ENCODE measurements at places on chromosomes 5 and 9.
A peak's percentile ranks its signal among the peaks of the same experiment; 100 is the strongest.

DNA sequence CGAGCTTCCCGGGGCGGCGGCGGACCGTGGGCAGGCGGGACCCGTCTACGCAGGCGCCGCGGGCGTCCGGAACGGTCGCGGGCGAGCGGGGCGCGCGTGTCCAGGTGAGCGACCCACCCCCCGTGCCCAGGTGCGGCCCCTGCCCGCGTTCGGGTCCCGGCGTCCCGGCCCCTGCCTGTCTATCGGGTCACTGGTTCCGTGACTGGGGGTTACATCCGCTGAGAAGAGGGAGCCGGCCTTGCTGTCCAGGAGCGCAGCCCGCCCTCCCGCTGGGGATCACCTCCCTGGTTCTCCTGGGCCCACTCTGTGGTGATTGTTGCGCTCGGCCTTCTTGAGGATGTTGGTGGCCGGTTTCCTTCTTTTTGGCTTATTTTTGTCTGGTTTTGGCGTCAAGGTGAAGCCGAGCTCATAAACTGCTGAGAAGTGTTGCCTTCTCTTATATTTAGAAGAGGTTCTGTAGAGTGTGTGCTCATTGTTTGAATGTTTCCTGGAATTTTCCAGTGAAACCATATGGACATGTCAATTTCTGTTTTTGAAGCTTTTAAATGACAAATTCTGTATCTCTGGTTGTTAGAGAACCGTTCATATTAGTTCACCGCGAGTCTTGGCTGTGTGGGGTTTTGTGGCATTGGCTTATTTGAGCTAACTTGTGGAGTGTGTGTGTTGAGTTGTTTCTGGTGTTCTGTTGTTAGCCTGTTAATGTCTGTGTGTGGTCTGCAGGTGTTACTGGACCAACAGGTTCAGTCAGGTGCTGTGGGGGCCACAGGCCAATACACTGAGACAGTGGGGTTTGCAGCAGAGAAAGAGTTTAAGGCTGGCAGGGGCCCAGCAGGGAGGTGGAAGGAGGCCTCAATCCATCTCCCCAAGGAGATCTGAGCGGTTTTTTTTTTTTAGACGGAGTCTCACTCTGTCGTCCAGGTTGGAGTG, 621 bp downstream of the CEP72 start:
- peak; percentile 56 for DNase-seq

DNA sequence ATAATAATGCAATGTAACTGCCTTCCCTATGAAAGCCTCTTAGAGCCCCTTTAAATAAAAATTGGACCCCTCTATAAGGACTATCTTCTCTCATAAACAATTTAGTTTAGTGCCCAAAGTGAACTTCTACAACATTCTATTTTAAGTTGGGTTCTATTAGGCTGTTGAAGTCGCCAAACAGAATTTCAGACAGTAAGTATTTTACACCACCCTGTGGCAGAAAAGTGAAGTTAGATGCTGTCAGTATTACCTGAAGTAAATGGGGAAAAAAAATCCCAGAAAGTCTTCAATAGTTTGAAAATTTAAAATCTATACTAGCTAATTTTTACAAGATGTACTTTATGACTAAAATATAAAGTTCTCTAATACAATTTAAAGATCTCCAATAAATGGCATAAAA, 29.5 kb downstream of the CAAP1 start:
- DNase-seq: no peak

DNA sequence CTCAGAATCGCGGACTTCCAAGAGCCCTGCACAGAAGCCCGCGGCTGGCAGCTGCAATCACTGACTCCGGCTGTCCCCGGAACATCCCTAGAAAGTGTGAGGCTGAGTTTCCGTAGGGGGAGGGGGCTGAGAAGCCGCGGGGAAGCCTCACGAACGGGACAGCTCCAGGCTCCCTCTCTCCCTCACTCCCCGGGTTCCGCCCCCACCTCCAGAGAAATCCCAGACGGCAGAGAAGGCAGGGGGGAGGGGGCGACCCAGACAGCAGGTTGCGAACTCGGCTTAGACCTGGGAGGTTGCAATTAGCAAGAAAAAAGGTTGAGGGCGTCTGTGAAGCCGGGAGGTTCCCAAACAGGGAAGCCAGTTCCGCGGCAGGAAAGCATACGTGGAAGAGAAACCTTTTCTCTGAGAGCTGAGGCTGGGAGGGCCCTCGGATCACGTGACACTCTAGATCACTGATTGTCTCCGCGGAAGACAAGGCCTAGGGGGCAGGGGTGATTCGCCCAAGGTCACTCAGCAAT, 73.8 kb upstream of the CPLX2 start:
- DNase-seq: no peak

- no peak for DNase-seq
Measured at GRCh38 chr5:127824126-127824525, 120.9 kb downstream of the CCDC192 start.

DNA sequence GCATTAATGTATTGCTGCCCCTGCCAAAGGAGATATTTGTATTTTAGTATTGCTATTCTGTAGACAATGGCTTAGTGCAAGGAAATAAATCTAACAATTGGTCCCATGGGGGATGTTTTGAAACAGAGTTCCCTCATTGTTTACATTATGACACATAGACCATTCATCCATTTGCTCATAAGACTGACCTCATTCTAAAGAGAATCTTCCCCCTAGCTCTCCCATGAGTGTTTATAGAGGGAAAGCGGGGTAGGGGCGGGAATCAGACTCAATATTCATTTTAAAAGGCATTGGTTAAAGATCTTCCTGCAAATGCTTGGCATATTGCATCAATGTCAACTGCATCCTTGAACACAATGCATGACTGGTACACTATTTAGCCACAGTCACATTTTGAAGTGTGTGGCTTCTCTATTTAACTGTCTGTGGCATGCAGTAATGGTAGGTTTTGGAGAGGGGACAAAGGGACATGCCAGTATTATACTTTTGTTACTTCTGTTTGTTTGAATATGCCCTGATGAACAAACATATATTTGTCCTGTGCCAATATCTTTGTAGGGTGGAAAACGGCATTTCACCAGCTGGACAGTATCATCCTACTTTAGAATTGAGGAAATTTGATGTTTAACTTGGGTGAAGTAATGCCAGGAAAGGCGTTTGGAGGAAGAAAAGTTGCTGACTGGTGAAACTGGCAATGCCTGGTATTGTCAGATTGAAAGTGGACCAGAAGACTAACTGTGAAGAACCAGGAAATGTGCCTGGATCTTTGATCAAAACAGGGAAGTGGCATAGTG, 84.1 kb upstream of the MEGF10 start:
- no peak for DNase-seq

- no peak for DNase-seq
Measured at GRCh38 chr5:60229691-60230185, 336.2 kb upstream of the PDE4D start.

DNA sequence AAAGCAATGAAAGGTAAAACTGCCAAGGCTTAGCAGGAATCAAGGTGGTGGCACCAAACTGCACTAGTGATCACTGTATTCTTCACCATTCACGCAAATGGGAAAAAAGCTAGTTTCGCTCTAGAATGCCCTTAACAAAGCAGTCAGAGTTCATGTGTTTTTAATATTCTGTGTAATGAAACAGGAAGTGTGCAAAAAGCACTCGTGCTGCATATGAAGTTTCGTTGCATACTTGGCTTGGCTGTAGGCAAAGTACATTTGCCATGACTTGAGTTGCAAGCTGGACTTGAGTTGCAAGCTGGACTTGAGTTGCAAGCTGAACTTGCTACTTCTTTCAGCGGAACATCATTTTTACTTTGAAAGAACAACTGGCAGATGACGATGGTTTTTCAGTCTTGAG, 55.4 kb downstream of the FOXI1 start:
- no peak for DNase-seq

GRCh38 chr9:112556497-112557442, 70.1 kb downstream of the KIAA1958 start:
- no peak for DNase-seq

DNA sequence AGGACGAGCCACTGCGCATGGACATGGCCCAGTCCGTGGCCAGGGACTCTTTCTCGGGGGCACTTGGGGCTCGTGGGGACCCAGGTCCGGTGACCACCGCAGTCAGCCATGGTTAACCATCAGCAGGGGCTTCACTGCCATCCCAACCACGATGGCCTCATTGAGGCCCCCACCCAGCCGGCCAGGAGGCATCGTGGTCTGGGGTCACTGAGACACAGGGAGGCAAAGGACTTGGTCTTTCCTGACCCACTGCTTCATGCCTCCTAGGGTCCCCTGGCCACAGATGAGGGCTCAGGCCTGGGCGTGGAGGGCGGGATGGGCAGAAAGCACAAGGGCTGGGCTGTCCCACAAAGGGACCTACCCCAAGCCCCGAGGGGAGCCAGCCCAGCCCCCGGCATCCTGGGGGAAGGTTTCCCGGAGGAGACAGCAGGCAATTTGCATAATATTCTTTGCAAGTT, 6.6 kb downstream of the NACC2 start:
- DNase-seq: no peak

DNA sequence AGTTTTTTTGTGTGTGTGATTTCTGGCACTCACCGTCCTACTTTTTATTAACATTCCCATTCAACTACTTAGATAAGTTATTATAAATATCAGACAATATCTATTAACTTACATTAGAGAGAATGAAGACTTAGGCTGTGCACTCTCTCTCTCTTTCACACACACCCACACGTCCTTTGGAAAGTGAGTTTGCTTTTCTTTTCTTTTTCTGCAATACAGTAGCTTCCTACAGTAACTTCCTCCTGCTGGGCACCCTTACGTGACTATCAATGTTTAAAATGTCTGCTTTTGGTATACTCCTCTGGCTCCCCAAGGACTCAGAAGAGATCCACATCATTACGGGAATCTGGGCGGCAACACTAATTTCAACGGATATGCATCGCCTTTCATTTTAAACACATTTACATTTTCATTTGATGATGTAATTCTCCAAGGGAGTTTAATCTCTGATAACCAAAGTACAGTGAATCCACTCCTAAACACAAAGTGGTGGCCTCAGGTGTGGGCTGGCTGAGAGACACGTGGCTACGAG, 179.5 kb downstream of the MAPKAP1 start:
- peak; percentile 31 for DNase-seq

DNA sequence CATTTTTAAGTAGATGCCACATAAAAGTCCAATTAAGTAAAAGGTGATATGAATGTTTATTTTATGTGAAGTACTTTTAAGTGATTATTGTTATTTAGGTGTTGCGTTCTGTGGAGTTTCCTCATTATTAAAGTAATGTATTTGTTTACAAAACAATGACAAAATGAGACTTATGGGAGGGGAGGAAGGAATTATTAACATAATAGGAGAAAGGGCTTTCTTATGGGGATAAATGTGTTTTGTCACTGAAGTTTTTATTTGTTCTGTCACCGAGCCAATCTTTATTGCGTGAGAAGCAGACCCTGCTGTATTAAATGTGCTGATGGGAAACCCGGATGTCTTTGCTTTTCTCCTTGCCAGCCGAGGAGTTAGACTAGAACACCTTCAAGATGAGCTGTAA, 44.5 kb downstream of the TRIO start:
- no peak for DNase-seq

DNA sequence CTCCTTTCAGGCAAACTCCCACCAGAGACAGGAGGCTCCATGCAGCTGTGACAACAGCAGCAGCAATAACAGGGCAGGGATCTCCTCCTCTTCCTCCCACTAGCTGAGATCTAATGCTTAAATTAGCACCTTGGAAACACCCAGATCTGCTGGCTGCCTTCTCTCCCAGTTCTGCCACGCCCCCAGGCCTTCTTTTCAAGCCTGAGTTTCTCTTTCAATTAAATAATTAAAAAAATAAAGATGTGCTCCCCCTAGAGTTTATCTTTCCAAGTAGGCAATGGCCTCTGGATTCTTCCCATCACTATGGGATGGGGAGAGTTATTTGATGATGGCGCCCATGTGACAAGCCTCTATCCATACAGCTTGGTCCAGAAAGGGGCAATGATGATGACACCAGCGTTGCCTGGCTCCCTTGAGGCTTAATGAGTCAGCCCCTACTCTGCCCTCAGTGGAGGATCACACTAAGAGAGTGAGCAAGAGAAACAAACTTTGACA, 3.8 kb downstream of the FAM219A start:
- no peak for DNase-seq

DNA sequence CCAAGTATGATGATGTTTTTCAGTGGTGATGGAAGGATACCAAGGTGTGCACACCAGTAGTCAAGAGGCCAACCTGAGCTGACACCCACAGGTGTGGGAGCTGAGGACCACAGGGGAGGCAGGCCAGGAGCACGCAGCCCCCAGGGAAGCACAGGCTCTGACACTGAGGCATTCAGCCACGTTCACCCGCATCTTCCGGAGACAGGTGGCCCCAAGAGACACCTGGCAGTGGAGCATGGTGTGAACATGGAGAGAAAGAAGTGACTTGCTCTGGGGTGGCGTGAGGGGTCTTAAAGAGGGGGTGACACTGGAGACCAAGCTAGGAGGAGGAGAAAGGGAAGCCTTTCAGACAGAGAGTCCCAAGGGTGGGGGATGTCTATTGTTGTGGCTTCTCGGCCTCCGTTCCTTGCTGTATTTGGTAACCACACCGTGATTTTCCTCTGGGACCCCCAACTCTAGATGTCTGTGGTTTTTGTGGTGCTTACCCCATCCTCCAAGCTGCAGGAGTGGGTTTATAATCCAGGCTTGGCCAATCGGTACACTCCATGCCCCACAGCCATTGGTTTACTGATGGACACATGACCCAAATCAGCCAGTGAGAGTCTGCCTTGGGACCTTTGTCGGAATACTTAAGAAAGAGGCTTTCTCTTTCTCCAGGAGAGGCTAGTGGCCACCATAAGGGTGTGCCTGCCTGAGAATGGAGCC, 84.6 kb downstream of the HRH2 start:
- DNase-seq: no peak

DNA sequence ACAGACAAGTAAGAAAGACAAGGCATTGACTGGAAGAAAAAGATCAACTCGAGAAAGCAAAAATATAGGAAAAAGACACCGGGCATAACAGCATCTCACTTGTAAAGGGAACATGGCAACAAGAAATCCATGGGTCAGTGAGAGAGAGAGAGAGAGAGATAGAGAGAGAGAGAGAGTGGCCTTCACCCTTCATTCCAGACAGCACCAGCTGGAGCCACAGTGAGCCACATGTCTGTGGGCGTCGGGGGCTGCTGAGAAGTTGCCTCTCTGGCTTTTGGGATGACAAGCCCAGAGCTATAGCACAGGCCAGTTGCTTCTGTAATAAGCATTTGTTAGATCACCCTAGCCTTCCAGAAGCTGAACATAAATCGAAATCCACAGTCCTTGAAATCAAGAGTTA, 20.3 kb upstream of the ENC1 start:
- DNase-seq: no peak

- DNase-seq: peak; percentile 34
Measured at GRCh38 chr9:117916291-117916690, 212.1 kb downstream of the TLR4 start.

- DNase-seq: no peak
Measured at GRCh38 chr9:112663681-112664080, 54.2 kb downstream of the INIP start.

- DNase-seq: no peak
Measured at GRCh38 chr9:76365028-76365427, 29.2 kb downstream of the RFK start.

- no peak for DNase-seq
Measured at GRCh38 chr9:37172557-37172956, 52.2 kb downstream of the ZCCHC7 start.

DNA sequence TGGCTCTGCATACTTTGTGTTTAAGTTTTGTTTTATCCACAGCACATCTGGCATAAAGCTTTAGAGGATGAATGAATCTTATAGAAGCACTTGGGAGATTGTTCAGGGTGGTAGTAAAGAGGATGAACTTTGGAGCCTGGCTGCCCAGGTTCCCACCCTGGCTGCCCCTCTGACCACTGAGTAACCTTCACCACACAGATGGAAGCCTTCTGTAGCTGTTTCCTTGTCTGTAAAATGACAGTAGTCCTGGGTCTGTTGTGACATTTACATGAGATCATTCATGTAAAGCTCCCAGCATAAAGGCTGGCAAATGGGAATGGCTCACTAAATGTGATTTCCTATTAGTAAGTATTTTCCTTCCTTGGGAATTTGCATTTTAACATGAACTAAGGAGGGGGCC, 85.7 kb upstream of the FAM169A start:
- DNase-seq: no peak

Measured in B cell (primary cell).